ENCODE measurements at places on chromosomes 13 and 19.

DNA sequence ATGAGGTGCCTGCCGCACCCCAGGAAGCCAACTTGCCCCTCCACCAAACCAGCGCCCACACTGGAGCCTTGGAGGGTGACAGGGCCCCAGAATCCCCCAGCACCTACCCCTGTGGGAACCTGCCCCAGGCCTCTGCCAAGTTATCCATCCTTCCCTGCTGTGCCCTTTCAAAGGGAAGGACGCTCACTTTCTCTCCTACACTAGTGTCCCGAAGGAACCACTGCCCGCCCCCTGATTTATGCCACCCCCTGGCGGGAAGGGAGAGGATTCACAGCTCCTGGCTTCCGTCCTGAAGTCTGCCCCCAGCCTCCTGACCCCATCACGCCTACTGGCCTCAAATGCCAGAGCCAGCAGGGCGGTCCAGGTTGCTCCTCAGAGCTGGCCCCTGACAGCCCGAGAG lies 1.4 kb downstream of the EVI5L start:
- DNase-seq = no peak

DNA sequence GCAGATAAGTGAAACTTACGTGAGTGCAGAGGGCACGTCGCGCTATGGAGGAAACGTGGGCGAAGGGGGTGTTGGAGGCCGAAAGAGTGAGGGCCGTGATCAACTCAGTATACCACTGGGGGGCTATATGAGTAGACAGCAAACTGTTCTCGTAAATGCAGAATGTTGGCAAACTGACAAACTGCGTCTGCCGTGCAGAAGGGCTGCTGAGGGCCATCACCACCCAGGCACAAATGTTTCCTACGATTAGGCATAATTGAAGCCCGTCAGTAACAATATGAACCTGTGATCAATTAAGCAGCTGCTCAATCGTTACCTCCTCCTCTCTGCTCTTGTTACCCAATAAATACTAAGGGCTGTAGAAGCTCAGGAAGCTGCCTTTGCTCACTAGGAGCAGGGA lies 17.3 kb upstream of the MADCAM1 start:
- DNase-seq = no peak

DNA sequence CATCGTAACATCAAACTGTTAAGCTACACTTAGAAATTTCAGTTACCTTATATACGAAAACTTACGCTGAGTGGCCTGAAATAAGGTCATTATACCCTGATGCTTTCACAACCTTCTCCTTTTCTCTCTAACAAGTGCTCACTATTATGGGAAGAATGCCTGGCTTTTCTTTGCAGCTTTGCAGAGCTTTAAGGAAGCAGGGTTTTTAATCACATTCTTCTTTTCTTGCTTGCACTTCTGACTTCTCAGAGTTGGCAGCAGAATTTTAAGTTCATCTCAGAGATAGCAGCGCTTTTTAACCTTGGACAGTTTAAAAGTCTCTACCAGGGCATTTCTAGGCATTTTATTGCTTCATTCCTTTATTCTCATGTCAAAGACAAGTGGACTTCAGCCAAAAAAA lies 285.1 kb downstream of the SPRY2 start:
- no peak for DNase-seq

DNA sequence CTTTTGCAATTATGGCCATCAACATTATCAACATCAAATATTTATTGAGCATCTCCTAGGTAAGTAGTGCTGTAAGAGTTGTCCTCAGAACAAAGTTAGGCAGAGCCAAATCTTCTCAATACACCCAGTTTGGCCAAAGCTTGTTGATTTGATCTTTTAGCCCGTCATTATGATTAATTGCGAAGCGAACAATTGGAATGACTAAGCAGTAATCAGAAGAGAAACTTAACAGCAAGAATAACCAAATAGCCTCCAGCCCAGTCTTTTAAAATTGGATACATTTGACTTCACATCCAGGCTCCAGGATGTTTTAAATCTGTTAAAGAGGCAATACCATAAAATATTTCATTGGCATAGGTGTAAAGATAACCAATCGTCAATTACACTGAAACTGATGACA lies 1156.0 kb downstream of the OLFM4 start:
- DNase-seq = no peak

DNA sequence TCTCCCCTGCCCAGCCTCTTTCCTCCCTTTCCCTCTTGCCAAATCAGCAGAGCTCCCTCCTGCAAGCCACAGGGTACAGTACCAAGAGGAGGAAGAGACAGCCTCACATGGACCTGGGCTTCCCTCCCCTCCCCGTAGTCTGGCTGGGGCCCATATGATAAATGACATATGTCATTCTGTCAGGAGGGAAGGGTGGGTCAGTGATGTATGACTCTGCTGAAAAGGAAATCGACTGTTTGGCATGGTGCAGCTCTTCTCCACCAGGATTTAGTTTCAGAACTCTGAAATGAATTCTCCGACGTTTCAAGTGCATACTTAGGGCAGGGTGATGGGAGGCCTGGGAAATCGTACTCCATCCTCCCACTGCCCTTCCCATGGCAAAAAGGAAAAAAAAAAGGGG lies 9.8 kb downstream of the TSHZ3 start:
- DNase-seq = no peak

DNA sequence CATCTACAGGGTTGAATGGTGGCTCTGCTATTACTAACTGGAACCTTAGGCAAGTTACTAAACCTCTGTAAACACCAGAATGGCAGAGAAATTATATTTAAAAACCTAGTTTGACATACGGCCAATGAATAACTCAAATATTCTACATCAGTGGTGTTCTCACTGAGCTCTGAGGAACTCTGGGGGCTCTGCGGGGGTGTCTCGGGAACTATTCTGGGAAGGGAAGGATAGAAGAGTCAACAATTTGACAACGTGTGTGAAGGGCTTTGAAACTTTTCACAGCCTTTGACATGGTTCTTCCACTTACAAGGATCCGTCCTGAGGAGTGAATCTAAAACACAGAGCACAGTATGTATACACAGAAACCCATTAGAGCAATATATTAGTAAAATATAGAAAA lies 38.7 kb downstream of the SOHLH2 start:
- no peak for DNase-seq

DNA sequence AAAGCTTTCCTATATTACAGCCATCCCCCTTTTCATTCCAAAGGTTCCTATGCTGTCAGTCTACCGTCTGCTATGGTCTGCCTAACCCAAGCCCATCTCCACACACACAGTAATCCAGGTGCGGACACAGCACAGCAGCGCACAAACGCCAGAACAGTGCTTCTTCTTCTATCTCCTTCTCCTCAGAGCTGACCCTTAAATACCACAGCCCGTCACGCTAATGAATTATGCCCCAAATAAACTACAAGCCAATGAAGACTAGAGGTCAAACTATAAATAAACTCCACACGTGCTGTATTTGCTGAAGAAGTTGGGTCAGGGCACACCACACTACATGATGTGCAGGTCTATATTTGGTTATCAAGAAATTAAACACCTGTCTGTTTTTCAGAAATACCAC lies 71.8 kb downstream of the TBC1D4 start:
- no peak for DNase-seq

DNA sequence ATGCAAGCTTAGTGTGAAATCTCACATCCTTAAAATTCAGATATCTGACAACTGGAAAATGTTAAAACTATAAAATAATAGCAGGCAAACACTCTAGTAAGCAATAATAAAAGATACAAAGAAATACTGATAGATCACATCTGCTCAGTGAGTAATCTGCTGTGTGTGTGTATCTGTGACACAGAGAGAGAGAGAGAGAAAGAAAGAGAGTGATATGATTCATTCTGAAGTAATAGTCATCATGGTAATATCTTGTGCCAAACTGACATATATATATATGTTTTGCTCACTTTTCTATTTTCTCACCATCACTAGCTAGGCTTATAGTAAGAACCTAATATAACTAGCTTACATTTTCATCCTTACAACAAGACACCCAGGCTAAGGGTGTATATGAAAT lies 288.0 kb upstream of the SLITRK6 start:
- DNase-seq = no peak

GRCh38 chr13:59493436-59493965 lies 670.2 kb downstream of the DIAPH3 start:
- DNase-seq = no peak

DNA sequence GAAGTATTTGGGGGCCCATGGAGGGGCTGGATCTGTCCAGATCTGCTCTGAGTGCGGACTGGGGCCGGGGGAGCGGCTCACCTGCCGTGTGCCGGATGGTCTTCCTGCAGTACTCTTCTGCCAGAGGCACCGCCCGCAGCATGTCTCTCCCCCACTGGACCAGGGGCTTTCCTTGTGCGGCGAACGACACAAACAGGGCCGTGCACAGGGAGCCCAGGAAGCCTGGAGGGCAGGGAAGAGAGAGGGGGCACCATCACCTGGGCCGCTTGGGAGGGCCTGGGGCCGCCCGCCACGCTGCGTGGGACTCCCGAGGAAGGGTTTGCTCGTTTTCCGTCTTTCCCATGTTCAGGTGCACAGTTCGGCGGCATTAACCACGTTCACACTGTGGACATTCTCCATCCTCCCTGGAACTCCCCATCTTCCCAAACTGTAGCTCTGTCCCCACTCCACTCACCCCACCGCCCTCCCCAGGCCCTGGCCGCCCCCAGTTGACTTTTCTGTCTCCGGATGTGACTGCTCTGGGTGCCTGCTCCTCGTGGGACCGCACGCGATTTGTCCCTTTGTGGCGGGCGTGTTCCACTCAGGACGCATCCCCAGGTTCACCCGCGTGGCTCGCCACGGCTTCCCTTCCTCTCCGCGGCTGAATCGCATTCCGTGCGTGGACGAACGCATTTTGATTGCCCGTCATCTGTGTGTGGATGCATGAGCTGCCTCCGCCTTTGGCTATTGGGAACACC lies 24.2 kb downstream of the ADPRHL1 start:
- DNase-seq = no peak

- DNase-seq = no peak
Measured at GRCh38 chr13:48930918-48931317, 44.8 kb upstream of the FNDC3A start.

DNA sequence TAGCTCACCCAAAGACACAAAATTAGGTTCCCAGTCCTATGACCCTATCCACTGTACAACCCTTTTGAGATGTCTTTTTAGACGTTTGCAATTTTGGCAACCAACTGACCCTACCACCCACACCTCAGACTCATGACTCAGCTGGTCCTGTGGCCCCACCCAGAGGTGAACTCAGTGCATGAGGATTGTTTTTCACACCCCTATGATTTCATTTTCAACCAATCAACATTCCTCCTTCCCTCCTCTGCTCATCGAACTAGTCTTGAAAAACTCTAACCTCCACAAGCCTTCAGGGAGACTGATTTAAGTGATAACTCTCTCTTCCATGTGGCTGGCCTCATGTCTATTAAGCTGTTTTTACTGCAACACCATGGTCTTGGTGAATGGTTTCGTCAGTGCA lies 350.7 kb downstream of the UQCRFS1 start:
- no peak for DNase-seq

GRCh38 chr13:30698488-30699005 lies 36.8 kb upstream of the ALOX5AP start:
- DNase-seq = no peak

- DNase-seq = no peak
Measured at GRCh38 chr13:46317120-46317519, 69.9 kb downstream of the RUBCNL start.

- no peak for DNase-seq
Measured at GRCh38 chr13:44389876-44390275, 16.3 kb downstream of the SERP2 start.

GRCh38 chr13:101417043-101417406 lies 717 bp upstream of the NALCN start:
- DNase-seq = no peak

GRCh38 chr19:14381689-14382474 lies 638 bp downstream of the ADGRE5 start:
- peak; percentile 50 for DNase-seq

- DNase-seq = no peak
Measured at GRCh38 chr19:38894968-38895367, 4.5 kb downstream of the SIRT2 start.

- no peak for DNase-seq
Measured at GRCh38 chr13:78376033-78376432, 227.3 kb downstream of the POU4F1 start.

- no peak for DNase-seq
Measured at GRCh38 chr19:10685210-10685609, 16.0 kb upstream of the QTRT1 start.

GRCh38 chr19:33406521-33407139 lies 33.1 kb downstream of the CEBPG start:
- DNase-seq = peak; percentile 42

DNA sequence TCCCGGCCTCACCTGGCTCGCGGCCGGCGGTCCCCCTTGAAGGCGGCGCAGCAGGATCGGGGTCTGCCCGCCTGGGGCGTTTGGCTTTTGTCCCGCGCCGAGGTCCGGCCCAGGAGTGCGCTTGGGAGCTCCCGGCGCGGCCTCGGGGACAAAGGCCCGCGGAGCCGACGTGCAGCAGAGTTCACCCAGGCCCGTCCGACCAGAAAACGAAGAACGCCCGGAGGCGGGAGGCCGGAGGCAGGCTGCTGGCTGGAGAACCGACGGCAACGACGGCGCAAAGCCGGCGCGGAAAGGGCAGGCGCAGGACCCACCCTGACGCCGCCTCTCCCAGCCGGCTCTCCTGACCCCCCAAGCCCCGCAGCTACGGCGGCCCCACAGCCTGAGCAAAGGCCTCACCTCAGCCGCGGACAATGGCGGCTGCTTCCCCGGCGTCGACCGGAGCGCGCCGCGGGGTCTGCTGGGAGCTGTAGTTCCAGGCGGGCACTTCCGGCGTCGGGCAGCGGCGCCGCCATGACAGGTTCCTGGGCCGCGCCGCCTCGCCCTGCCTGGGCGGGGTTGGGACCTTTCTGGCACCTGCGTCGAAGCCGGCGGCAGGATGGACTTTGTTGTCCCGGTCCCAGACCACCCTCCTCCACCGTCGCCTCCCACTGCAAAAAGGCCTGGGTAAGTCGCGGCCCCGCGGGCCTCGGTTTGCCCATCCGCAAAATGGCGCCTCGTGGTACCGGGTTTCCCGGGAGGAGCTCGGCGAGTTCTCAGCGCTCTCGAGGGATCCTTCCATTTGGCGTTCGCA lies at the start of gene ZNF606:
TSS of gene ZNF606 (minus strand) at position 437 of the 790 bp plus-strand sequence. CDS start 1,501 bp downstream, outside the sequence.
- DNase-seq = peak; percentile 63

- no peak for DNase-seq
Measured at GRCh38 chr13:23159760-23160637, 20.8 kb upstream of the SGCG start.

DNA sequence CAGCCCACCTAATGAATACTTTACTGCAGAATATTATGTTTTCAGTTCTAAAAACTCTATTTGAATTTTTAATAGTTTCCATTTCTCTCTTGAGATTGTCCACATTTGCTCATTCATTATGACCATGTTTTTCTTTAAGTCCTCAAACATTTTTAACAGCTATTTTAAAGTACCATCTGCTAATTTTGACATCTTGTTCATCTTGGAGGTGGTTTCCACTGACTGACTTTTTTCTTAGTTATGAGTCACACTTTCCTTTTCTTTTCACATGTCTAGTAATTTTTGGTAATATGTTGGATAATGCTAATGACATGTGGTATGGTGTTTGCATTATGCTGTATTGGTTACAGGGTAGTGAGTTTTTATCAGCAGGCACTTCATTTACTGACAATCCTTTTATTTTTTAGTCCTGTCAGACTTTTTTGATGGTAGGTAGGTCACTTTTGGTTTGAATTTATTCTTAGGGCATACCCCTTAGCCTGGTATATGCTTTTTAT lies 15.4 kb upstream of the ESD start:
- DNase-seq = no peak

GRCh38 chr13:89565476-89566100 lies 1781.9 kb upstream of the MIR17HG start:
- no peak for DNase-seq

GRCh38 chr19:24046550-24046949 lies 40.4 kb upstream of the ZNF254 start:
- no peak for DNase-seq
